SIG-M5 (cell line): ENCODE measurements at places on chromosomes 4 and X.

DNA sequence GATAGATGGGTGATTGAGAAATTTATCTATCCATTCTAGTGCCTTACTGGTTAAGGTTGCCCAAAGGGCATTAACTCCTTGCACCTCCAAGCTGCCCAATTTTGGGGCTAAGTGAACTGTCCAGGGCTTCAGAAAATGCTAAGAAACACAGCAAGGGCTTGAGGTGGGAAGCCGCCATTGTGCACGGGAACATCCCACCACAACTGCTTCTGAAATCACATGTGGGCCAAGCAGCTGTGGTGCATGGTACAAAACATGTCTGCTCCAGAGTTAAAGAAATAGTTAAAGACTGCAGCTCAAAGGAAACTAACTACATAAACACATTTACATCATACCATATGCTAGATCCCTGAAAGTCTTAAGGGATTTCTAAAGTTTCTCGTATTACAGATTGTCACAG, 144.3 kb upstream of the NDST3 start:
- DNase-seq: no peak

DNA sequence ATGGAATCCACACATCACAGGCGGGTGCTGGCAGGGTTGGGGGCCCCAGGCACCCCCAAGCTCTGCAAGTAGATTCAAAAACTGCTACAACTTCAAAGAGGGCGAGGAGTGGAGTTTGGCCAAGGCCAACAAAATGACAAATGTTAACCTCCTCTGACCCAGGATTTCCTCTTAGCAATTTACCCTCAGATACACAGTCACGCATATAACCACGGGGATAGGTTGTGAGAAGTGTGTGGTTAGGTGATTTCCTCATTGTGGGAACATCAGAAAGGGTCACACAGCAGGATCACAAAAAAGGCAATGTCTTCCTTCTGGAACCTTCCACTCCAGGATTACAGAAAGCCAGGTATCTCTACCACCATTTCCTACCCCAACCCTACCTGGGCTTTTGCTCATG, 62.4 kb downstream of the C4orf50 start:
- DNase-seq: no peak

DNA sequence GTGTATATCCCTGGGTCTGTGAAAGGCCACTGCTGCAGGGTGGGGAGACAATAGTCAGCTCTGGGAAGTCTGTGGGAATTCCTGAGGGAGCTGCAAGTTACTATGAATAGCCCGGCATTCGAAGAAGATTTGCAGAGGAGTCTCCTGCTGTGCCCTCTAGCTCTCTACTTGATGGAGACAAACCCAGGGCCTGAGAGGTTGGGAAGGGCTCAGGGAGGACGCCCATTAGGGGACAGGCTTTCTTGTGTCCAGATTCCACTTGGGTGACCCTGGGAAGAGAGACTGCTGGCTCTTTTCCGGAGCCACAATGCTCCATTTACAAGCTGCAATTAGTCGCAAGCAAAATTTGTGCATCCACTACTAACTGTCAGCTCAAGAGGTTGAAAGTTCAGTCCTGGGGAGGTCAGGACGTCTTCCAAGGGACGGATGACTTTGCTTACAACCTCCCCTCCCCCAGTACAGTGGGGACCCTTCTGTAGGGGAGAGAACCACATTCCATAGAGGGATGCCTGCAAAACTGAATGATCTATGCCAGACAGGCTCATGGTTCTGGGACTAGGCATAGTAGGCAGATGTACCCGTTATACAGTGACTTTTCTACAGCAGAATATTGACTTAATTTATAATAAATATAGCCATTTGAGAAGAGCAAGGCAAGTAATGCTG, 48.2 kb upstream of the PHOX2B start:
- DNase-seq: no peak

GRCh38 chrX:97057349-97057909, 173.7 kb downstream of the RPA4 start:
- no peak for DNase-seq

- DNase-seq: no peak
Observed at GRCh38 chr4:51853027-51853682, 10.2 kb downstream of the DCUN1D4 start.

- no peak for DNase-seq
Observed at GRCh38 chrX:129534816-129535578, 5.1 kb upstream of the OCRL start.

DNA sequence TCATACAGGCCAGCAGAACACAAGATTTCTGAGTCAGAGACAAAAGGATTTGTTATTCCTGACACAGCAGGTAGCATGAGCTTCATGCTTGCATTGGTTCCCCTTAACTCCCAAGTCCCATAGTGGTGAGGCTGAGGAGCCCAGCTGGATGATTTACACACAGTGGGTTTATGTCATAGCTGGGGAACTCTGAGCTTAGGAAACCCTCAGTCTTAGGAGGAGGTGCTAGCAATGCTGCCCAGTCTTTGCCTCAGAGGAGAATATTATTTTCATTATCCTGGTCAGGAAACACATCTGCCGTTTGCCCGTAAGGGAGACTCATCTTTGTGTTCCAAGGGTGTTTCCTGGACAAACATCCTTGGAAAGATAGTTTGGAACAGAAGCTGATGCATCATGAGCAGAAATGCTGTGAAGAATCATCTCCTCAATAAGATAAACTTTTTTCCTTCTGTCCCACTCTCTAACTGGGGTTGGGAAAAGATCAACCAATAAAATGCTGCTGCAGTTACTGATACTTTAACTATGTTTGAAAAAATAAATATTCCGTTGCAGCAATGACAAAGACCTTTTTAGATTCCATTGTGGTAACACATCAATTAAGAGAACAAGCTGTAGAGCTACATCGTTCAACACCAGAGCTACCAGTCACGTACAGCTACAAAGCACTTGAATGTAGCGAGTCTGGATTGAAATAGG, 146.8 kb downstream of the DCLK2 start:
- no peak for DNase-seq

- no peak for DNase-seq
Observed at GRCh38 chr4:140038031-140038533, 115.9 kb downstream of the MAML3 start.

DNA sequence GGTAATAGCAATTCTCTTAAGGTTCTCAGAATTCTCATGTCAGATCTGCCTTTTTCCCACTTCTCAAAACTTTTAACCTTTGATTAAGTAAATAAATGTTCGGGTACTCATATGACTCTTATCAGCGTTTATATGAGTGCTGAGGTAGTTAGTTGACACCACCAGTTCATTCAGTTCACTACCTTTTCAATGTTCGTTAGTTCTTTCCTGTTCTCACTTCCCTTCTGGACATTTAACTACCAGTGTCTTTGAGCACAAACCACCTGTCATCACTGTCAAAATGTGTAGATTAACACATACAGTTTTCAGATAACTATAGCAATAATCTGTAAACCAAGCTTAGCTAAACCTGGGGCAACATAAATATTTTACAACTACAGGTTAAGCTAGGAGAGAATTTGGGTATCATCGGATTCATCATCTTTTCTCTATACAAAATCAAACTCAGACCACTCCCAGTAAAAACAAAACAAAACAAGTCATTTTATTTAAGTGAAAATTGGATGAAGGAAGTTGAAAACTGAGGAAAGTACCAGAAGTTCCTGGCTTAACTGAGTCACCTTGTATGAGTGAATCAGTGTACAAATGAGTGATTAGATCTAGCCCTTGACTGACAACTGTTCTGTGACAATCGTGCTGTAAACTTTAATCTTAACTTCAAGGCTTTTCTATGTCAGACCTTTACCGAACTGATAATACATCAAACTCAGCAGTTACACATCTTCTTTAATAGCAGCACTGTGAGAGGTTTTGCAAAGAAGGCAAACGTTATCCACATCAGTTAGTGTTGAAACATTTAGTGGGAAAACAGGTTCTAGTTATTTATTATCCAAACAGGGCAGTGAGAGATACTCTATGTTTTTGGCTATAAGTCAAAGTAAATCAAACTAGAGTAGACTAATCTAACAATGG, 41.9 kb downstream of the ARHGEF38 start:
- no peak for DNase-seq

- no peak for DNase-seq
Observed at GRCh38 chr4:16820329-16820728, 78.1 kb downstream of the LDB2 start.

GRCh38 chr4:93529692-93530372, 298.7 kb upstream of the ATOH1 start:
- DNase-seq: no peak
